ENCODE measurements at places on chromosomes 11 and 22.
A peak's percentile ranks its signal among the peaks of the same experiment; 100 is the strongest.

DNA sequence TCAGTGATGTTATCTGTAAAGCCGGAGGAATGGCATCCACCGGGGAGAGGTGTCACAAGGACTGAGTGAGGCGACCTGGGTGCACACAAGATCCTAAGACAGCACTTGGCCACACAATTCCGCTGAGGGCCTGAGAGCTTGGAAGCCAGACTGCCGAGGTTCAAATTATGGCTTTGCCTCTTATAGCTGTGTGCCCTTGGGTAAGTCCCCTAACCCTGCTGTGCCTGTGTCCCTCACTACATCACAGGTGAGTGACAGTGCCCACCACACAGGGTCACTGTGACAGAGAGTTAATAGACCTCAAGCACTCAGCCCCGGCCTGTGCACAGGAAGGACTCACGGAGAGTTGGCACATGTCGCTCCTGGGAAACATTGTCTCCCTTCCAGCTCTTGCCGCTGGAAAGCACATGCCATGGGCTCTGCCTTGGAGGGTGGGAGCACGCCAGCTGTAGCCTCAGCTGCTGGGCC is 592 bp downstream of the RHOD start:
- H3K4me3 ChIP-seq: no peak overlapping the region
- H3K36me3 ChIP-seq: no peaks in the 10 kb centered on the region
- peaks cover 76% of the 10 kb centered on the region for H3K27me3 ChIP-seq
- peaks cover 14% of the 10 kb centered on the region for H3K4me1 ChIP-seq
- DNase-seq: no peak

DNA sequence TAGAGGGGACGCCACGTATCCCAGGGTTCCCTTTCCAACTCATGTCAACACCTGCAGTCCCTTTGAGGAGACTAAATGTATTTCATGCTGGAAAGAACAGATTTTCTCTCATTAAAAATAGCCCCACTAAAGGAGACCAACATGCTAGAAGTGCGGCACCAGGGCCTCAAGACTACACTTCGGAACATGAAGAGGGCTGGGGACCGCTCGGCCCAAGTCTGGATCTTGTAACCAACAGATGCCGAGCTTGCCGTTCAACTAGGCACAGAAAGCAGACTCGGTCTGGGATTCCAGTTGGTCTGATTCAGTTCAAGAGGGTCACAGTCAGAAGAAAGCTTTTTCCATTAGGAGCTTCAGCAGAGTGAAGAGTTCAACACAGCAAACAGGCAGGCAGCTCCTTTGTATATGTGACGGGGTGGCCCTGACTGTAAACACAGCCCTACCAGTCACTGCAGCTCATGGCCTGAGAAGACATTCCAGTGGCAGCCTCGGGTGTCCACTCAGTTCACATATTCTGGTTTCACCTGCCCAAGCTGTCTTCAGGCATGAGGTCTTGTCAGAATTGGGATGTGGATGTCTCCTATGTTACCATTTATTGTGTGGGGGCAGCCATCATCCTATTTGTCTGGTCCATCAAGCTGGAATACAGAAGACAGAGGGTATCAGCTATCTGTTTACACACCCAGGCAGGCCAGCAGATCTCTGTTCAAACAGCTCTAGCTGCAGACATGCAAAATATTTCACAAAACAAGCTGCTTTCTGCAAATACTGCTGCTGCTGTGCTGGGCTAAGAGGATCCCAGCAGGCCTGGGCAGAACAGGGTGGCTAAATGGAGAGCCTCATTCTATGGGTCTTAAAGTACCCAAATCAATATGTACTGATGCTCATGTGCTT is 8.8 kb downstream of the RIC8A start:
- no peak overlapping the region for H3K4me3 ChIP-seq
- DNase-seq: no peak
- H3K27ac ChIP-seq: no peak overlapping the region
- H3K27me3 ChIP-seq: no peaks in the 10 kb centered on the region
- H3K36me3 ChIP-seq: peaks cover 46% of the 10 kb centered on the region
- no peaks in the 10 kb centered on the region for H3K4me1 ChIP-seq

DNA sequence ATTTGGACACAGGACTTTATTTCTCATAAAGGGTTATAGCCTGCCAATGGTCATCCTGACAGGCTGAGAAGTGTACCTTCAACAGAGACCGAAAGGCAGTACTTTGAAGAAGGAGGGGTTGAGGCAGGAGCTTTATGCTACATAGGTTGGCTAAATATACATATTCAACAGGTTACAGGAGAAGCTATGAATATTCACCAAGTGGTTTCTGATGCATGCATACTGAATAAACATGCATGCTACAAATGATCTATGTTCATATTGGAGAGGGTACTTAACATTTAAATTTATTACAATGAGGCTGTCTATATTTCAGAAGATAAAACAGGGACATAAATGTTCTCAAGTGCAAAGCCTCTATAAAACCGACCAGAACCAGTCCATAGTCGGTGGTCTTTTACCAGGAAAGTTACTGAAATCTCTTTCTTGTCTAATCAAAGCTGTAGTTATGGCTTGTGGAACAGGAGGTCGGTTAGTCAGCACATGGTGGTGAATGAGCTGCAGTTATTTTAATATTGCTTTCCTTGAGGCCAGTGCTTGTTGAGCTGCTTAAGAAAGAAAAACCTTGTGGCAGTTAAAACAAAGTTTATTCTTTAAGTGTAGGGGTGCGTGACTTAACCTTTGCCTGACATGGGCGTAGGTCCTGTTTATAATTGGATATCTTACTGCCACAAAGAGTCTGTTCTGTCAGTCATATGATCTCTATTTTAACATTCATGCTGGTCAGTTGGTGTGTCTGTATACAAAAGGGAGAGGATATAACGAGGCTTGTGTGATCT is 19.5 kb downstream of the CNTF start:
- no peak for DNase-seq
- H3K27me3 ChIP-seq: no peaks in the 10 kb centered on the region
- H3K36me3 ChIP-seq: no peaks in the 10 kb centered on the region
- no peak overlapping the region for H3K27ac ChIP-seq

- no peaks in the 10 kb centered on the region for H3K36me3 ChIP-seq
- peaks cover 55% of the 10 kb centered on the region for H3K27me3 ChIP-seq
- H3K27ac ChIP-seq: peak overlapping the region; percentile 60
- H3K4me1 ChIP-seq: peaks cover 15% of the 10 kb centered on the region
Measured at GRCh38 chr11:57458410-57459163, 1.7 kb upstream of the RTN4RL2 start.

DNA sequence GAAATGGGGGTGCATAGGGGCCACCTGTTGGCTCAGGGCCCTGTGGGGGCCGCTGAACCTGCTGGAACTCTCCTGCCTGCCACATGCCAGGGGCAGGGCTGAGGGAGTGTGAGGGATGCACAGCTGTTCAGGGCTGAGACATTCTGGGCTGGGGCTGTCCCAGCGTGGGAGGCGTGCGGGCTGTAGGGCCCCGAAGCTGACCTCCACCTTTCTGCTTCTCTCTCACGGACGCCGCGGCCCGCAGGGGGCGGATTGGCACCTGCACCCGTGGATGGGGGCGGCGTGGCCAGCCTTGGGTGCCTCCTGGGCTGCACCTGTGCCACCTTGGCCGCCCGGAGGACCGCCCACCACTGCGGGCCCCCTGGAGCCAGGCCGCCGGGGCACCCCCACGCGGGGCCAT is 4.1 kb downstream of the CCDC188 start:
- peaks cover 29% of the 10 kb centered on the region for H3K36me3 ChIP-seq
- no peak overlapping the region for H3K27ac ChIP-seq
- no peak for DNase-seq
